ENCODE measurements at places on chromosomes 7 and 10. TPM values are rescaled to one million over a fixed set of nuclear protein-coding genes. Genes with fewer than 3 reads are reported as not detected.
A peak's percentile ranks its signal among the peaks of the same experiment; 100 is the strongest.

CLDN3 gene
- total RNA-seq: 49.9 TPM

CLDN15 gene
- 21.2 TPM for total RNA-seq

GPR85 gene
- 0.20 TPM for total RNA-seq

EPHA1 gene
- 56.3 TPM for total RNA-seq

TRIM73 gene
- total RNA-seq: 10.2 TPM

DNA sequence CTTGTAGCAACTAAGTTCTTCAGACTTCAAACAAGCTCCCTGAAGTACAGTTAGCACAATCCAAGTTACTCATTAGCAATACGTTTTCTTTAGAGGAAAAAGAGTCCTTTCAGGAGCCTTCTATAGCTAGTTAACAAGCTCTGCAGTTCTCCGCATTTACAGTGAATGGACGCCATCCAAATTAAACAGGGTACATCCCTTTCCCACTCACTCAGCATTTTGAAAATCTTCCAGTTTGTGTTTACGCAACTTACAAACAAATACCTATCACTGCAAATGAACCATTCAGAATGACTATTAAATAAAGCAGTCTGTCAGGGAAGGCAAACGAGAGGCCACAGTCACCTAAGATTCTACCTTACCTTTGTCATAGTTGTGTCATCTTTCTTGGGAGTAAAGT is 84.5 kb downstream of the RNF32 start:
- H3K4me3 ChIP-seq: no peak overlapping the region
- no peaks in the 10 kb centered on the region for H3K27me3 ChIP-seq
- H3K27ac ChIP-seq: no peak overlapping the region
- H3K4me1 ChIP-seq: peaks cover 8% of the 10 kb centered on the region

DNA sequence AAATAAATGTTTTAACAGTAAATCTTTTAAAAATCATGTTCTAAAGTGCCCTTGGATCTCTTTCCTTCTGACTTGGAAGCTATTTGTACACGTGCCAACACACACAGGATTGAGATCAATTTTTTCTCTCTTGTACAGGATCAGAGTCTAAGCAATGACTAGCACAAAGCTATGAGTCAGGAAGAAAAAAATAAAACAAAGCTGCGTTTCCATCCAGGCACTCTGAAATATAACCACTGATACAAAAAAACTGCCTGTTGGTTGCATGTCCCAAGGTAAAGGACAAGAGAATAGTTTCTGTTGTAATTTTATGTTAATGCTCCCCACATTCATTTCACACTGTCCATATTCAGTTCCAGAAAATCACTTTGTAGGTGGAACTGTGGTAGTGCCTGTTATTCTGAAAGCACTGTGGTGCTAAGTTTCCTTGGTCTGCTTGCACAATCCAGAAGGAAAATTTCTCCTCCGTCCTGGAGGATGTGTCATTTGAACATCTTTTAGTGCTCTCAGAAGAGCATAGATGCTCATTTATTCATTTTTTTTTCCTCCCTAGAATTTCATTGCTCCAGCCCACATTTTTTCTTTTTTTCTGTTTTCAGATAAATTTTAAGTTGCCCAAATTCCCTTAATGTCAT is 113.4 kb downstream of the PLXDC2 start:
- H3K27ac ChIP-seq: no peak overlapping the region
- H3K27me3 ChIP-seq: no peaks in the 10 kb centered on the region
- DNase-seq: no peak
- peaks cover 31% of the 10 kb centered on the region for H3K4me1 ChIP-seq
- H3K4me3 ChIP-seq: no peak overlapping the region

DNA sequence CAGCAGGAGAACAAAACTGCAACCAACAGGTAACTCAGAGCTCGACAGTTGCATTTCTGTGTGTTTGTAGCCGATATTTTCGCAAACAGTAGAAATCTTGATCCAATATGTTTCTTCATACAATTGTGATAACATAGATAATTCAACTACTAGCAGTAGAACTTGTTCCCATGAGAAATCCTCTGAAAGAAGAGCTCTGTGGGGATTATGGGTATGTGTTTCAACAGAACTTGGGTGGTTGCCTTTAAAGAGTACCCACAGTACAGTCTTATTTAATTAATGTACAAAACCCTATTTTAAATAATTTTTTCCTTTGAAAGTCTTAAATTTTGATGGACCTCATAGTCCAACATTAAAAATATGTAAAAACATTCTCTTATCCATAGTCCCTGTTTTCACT is 266.1 kb downstream of the PARD3 start:
- H3K4me3 ChIP-seq: no peak overlapping the region
- H3K4me1 ChIP-seq: peaks cover 11% of the 10 kb centered on the region
- H3K27ac ChIP-seq: no peak overlapping the region
- no peaks in the 10 kb centered on the region for H3K27me3 ChIP-seq
- no peak for DNase-seq

DNA sequence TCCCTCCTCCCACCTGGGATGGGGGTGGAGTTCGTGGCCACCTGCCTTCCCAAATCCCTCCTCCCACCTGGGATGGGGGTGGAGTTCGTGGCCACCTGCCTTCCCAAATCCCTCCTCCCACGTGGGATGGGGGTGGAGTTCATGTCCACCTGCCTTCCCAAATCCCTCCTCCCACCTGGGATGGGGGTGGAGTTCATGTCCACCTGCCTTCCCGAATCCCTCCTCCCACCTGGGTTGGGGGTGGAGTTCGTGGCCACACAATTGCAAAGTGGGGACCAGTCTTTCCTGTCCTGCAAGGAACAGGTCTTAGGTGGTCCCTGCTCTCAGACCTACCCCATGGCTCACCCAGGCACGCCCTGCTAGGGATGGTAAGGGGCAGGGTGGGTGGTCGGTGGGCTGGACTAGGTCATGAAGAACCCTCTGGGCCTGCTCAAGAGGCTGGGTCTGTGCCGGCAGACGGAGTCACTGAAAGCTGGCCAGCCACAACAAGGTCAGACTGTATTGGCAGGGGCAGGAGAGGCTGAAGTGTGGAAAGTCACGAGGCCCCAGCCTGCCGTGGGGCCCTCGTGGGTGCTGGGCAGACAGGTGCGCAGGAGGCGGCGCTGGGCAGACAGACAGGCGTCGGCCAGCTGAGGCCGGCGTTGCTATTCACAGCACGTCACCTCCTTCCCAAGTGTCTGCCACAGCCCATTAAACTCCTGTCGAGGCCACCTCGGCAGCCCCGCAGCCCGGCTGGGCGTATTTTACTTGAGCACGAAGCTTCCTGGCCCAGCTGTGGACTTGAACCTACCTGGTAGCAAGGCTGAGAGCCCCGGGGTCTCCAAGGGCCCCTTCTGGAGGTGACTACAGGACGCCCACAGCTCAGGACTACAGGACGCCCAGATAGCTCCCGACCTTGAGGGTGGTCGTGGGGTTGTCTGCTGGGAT is 4.1 kb downstream of the KNDC1 start:
- no peak overlapping the region for H3K4me3 ChIP-seq
- H3K36me3 ChIP-seq: peaks cover 6% of the 10 kb centered on the region
- no peak overlapping the region for H3K27ac ChIP-seq
- H3K27me3 ChIP-seq: peaks cover 13% of the 10 kb centered on the region
- DNase-seq: peak; percentile 6
- H3K4me1 ChIP-seq: peaks cover 1% of the 10 kb centered on the region

DNA sequence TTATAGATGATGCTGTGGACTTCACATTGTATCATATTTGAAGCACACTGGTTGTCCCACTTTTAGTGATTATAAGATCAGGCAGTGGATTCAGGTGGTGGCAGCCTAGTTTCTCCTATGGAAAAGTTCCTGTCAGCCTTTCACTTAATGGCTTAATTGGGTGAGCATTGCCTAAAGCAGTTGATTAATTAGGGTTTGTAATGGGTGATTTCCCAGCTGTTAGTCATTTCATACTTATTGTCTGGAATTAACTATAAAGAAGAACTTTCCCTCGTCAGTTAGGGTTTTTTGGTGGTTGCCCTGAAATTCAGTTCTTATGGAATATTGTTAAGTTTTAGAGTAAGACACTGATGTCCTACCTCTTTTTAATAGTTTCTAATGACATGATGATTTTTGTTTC is 78.8 kb downstream of the SLC25A40 start:
- no peak overlapping the region for H3K27ac ChIP-seq
- H3K36me3 ChIP-seq: peaks cover 1% of the 10 kb centered on the region
- no peak overlapping the region for H3K4me3 ChIP-seq
- no peaks in the 10 kb centered on the region for H3K4me1 ChIP-seq
- no peaks in the 10 kb centered on the region for H3K27me3 ChIP-seq

GRCh38 chr10:22171131-22171530 is 46.7 kb downstream of the EBLN1 start:
- no peaks in the 10 kb centered on the region for H3K27me3 ChIP-seq

- peak overlapping the region; percentile 34 for H3K27ac ChIP-seq
- H3K4me1 ChIP-seq: peaks cover 54% of the 10 kb centered on the region
- no peak for DNase-seq
- peaks cover 12% of the 10 kb centered on the region for H3K36me3 ChIP-seq
- no peaks in the 10 kb centered on the region for H3K27me3 ChIP-seq
These were observed 187.8 kb downstream of the FAM107B start for GRCh38 chr10:14586901-14587300.

DNA sequence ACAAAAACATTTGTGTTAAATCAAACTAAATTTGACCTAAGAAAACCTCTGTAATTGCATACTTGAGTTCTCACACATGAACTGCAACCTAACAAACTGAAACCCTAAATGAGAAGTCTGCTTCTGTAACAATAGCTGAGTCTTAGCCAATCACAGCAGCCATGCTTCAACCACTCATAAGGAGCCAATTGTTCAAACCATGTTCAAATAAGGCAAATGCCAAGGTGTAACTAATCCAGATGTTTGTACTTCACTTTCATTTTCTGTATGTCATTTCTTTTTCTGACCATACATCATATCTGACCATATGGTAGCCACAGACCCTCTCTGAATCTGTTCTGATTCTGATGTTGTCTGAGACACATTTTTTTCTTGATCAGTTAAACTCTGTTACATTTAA is 47.5 kb upstream of the ANTXRL start:
- no peak for DNase-seq
- peaks cover 19% of the 10 kb centered on the region for H3K27me3 ChIP-seq
- no peaks in the 10 kb centered on the region for H3K4me1 ChIP-seq
- no peaks in the 10 kb centered on the region for H3K36me3 ChIP-seq
- no peak overlapping the region for H3K4me3 ChIP-seq

- no peaks in the 10 kb centered on the region for H3K27me3 ChIP-seq
- peaks cover 3% of the 10 kb centered on the region for H3K36me3 ChIP-seq
- no peak overlapping the region for H3K4me3 ChIP-seq
- no peak for DNase-seq
- no peak overlapping the region for H3K27ac ChIP-seq
These were observed 765.9 kb downstream of the GRM8 start for GRCh38 chr7:126486806-126487205.

GRCh38 chr7:7583731-7584130 is 17.0 kb downstream of the MIOS start:
- no peak for DNase-seq
- H3K27ac ChIP-seq: no peak overlapping the region
- no peak overlapping the region for H3K4me3 ChIP-seq
- peaks cover 10% of the 10 kb centered on the region for H3K4me1 ChIP-seq
- no peaks in the 10 kb centered on the region for H3K27me3 ChIP-seq
- peaks cover 4% of the 10 kb centered on the region for H3K36me3 ChIP-seq

DNA sequence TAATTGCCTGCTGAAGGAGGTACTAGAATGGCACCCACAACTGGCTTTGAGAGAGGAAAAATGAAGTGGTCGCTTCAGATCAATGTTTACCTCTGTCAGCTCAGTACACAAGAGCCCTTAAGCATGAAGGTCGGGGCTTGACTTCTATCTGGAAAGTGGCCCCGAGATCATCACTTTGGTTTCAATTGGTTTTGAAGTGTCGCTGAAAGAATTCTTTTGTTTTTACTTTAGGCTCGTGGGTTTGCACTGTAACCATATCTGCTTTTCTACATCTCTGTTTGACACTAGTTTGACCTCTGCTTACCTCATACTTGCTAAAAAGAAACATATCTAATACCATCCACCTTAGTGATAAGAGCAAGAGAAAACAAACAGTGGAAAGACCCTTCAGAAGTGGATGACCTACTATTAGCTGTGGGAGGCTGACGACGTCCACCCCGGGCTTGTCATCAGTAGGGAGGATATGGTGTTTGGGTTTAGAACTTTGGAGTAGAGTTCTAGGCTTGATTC is 361.8 kb downstream of the GATA3 start:
- H3K4me3 ChIP-seq: no peak overlapping the region
- H3K27ac ChIP-seq: no peak overlapping the region
- H3K27me3 ChIP-seq: peaks cover 77% of the 10 kb centered on the region
- peaks cover 12% of the 10 kb centered on the region for H3K4me1 ChIP-seq
- H3K36me3 ChIP-seq: no peaks in the 10 kb centered on the region

- no peak for DNase-seq
- H3K36me3 ChIP-seq: peaks cover 6% of the 10 kb centered on the region
- H3K4me1 ChIP-seq: peaks cover under 1% of the 10 kb centered on the region
- no peaks in the 10 kb centered on the region for H3K27me3 ChIP-seq
These were observed 9.0 kb downstream of the GATAD1 start for GRCh38 chr7:92456236-92456635.

DNA sequence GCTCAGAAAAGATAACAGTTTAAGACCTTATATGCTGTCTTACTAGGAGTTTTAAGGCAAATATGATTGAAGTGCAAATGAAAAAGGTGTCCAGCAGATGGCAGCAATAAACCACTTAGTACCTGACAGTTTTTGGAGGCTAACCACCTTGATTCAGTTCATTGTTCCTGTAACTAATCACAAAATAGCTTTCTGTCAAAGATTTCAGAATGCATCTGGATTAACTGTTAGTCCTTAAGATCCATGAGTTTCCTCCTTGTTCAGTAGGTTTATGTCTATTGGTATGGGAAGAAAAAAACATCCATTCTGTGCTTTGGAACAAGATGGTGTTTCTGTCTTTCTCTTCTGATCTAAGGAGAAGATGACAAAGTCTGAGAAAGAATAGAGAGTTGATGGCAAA is 46.6 kb downstream of the CCSER2 start:
- H3K4me1 ChIP-seq: peaks cover 6% of the 10 kb centered on the region
- H3K36me3 ChIP-seq: peaks cover 19% of the 10 kb centered on the region
- no peaks in the 10 kb centered on the region for H3K27me3 ChIP-seq
- H3K27ac ChIP-seq: peak overlapping the region; percentile 69

DNA sequence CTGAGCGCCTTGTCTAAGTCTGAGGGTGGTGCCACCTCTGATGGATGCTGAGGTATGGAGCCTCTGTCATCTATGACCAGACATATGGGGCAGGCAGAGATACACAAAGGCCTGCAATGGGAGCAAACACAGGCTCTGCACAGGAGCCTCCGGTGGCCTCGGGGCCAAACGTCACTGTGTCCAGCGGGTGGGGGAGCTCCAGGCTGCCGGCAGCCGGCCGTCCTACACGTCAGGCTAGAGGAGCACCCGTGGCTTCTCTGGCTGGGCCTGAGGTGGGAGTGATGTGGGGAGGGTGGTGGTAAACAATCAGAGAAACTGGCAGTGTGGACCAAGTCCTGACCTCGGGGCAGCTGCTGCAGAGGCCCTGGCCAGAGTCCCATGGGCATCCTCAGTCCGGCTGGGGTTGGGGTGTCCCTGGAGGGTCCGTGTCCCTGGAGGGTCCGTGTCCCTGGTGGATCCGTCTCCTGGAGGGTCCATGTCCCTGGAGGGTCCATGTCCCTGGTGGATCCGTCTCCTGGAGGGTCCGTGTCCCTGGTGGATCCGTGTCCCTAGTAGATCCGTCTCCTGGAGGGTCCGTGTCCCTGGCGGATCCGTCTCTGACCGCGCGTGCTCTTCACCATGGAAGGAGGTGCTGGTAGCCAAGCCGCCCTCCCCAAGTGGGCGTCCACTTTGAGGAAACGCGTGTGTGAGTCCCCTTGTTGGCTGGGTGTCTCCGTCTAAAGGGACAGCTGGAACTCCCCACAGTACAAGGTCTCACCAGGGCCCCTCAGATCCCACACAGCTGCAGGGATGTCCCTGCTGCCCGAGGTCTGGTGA is 24.2 kb upstream of the FAM20C start:
- H3K27ac ChIP-seq: no peak overlapping the region
- peaks cover 25% of the 10 kb centered on the region for H3K4me1 ChIP-seq
- DNase-seq: no peak
- H3K4me3 ChIP-seq: no peak overlapping the region
- H3K36me3 ChIP-seq: no peaks in the 10 kb centered on the region

All from progenitor cell of endocrine pancreas (in vitro differentiated cells).